Cardiac muscle cell (in vitro differentiated cells and primary cell): ENCODE measurements at places on chromosomes 5 and 9. TPM values are rescaled to one million over a fixed set of nuclear protein-coding genes. Genes with fewer than 3 reads are reported as not detected.

Gene MAST4
- 33.1 and 42.7 TPM in 2 replicates for polyA plus RNA-seq

Gene NEURL1B
- polyA plus RNA-seq: 4.6 and 7.6 TPM in 2 replicates

Gene FSD1L
- polyA plus RNA-seq: 10.1 and 11.9 TPM in 2 replicates

Gene DCTN4
- 26.7 and 32.2 TPM in 2 replicates for polyA plus RNA-seq

Gene ANKRD34B
- 0.05 TPM in 1 of 2 replicates, not detected in the other for polyA plus RNA-seq

Gene CCL27
- 1.1 and 1.3 TPM in 2 replicates for polyA plus RNA-seq

GRCh38 chr5:86074297-86074696, 543.4 kb upstream of the COX7C start:
- no peak for DNase-seq

DNA sequence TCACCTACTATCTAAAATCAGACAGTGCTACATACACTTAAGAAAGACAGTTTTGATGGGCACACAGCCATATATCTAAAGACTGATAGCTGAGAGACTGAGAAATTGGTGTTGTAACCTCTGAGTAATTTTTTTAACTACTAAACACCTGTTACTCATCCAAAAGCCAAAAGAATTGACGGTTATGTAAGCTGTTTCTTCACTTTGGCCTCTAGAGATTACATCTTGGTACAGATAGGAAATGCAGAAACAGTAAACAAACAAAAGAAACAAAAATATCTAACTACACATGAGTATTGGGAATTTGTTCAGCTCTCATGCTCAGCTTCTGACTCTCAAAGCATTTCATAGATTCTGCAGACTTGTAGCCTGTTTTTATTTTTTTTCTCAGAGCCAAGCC, 152.1 kb upstream of the GAS1 start:
- DNase-seq: no peak

GRCh38 chr9:118595719-118596305, 773.4 kb downstream of the BRINP1 start:
- peak; percentile 61 for DNase-seq

DNA sequence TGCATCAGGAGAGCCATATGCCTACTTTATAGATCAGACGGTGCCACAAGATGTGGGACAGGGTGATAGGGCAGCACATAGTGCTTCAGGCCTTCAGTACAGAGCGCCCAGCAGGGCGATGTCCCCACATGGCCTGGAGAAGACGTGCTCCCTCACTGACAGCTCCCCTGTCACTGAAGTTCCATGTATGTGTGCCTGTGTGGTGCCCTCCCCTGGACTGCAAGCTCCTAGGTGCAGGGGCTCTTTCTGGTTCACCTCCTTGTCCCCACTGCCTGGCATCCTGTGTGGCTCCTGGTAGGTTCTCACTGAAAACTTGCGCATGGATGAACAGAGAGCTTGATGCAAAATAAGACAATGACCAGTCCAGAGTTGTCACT, 233.1 kb downstream of the GADD45G start:
- DNase-seq: no peak

GRCh38 chr9:108869092-108869725, 7.1 kb downstream of the ACTL7A start:
- peak; percentile 19 for DNase-seq

DNA sequence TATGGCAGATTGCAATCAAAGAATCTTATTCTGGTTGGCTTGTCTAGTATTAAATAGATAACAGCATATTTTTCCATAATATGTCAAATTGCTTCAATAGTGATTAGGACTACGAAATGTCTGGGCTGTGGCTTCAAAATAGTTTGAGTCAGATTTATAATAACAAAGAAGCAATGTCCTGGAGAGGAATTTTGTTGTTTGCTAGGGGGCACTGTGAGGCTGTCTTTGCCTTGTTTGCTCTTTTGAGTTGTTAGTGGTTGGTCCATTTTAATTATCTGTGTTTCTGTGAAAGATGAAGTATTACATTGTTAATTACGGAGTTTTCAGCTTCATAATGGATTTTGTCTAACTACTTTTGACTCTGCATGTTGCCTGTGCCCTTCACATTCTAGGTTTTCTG, 713.6 kb downstream of the TLE4 start:
- DNase-seq: peak; percentile 2

DNA sequence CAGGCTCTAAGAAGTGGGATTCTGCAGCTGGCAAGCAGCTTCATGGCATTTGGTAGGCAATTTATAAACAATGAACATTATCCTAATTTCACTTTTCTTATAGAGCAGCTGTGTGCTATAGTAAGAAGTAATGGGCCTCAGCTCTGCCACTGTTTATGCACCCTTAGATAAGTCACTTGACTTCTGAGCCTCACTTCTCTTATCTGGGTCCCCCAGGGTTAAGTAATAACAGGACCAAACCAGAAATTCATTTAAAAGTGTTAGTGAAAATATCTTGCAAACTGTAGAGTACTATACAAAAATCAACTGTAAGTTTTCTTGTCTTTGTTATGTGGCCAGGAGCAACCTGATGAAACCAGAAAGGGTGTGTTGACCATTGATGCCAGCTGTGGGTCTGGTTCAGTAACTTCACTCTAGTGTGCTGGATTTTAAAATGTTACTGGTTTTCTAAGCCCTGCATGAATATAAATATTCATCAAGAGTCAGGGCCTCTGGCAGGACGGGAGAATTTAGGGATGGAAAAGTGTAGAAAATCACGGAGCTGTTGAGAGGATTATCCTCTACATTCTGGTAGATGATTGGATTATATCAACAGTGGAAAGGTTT, 24.2 kb downstream of the TNFAIP8 start:
- no peak for DNase-seq

DNA sequence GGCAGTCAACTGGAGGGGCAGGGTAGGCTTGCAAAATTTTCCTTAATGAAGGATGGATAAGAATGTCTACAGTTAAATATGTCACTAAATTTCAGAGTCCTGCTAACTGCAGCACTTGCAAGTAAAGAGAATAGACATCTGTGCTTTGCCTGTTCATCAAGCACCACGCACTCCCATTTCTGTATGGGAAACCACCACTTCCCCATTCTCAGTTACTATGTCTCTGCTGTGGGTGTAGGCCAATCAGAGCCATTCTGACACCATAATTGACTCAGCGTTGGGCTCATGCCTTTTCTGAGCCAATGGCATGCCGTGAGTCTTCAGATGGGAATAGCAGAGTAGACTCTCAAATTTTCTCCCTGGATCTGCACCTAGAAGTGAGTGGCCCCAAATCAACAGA, 247.5 kb downstream of the GABRB2 start:
- DNase-seq: no peak

DNA sequence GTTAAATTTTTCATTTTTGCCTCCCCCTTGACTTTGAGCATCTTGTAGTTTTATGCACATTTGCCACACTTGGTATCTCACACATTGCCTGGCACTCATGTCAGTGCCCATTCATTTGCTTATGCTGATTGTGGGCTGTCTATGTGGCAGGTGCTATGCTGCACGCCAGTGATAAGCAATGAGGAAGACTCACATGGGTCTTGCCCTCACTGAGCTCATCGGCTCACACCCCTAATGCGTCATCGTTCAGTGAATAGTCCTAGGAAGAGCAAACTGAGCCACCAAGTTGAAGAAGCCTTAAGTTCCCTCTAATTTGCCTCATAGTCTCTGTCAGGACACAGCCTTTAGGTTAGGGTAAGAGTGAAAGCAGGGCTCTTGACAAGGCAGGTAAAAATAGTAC, 209.4 kb upstream of the IL12B start:
- no peak for DNase-seq

DNA sequence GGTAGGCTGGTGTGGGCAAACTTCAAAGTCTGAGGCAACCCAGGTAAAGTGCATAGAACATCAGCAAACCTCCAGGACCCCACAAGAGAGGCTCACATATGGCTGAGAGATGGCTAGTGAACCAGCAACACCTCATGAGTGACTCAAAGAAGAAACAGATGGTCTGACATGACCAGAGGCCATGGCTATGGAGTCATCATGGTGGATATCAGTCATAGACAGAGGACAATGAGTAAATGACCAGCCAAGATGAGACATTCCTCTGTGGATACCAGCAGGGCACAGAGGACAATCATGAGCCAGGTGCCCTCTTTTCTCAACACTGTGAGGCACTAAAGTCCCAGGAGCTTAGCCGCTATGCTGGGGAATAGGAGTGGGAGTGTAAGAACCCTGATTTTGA, 180.8 kb downstream of the RASEF start:
- no peak for DNase-seq

DNA sequence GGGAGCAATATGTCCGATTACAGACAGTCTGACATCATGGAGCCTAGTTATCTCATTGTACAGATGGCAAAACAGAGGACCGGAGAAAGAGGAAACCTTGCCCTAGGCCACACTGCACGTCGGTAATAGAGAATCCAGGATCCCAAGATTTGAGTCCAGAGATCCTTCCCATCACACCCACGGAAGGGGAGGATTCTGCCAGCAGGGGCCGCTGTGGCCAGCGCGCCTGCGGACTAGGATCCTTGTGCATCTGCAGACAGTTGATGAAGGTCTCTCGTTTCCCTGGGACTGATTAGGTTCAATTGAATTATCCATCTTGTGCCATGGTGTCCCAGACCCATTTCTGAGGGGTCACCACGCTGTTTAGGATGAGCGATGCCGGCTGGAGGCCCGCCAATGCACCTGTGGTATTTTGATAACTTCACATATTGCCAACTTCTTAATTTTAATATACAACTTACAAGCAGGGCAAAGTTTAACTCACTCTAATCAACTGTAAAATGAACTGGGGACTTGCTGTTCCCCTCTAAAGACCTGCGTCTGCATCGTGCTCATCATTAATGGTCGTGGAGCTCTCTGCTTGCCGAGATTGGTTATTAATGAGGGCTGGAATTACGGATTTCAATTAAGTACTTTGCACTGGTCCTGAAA, 592.7 kb upstream of the BRINP1 start:
- DNase-seq: peak; percentile 58

DNA sequence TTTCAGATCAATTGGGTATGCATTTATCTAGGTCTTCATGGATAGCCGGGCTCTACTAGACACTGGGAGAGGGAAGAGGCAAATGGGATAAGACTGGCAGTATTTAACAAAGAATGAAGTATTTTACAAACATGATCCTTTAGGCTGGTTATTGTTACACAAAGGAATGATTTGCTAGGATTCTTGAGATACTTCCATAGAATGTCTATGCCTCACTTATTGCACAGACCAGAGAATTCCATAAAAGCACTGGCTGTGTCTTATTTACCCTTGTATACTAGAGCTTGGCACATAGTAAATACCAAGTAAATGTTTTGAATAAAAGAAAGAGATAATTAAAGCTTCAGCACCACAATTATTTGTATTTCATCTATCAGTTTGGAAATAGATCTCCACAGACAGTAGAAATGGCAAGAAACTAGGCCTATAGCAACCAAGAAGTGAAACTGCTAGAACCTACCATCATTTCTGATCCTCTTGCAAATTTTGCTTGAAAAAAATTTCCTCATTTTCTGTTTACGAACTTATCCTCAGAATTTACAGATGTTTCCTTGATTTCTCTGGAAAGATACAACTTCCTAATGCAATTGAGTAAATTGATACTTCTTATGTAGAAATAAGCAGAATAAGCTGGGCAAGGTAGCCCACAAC, 3.8 kb downstream of the PDCD1LG2 start:
- DNase-seq: no peak

DNA sequence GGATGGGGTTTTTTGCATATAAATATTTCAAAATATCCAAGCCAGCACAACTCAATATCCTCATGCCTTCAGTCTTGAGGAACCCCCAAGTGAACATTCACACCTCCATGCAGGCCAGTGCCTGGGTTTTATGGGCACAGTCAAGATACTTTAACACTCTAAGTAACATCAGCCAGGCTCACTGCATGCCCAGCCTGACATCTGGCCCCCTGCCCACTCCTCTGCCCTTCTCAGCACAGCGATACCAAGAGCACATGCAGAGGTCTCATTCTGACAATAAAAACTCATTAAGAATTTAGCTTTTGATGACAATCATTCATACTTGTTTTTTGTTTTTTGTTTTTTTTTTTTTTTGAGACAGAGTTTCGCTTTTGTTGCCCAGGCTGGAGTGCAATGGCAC, 250.0 kb downstream of the CWC27 start:
- DNase-seq: no peak
